MG63 (cell line): ENCODE measurements at places on chromosomes 6 and 20. TPM values are rescaled to one million over a fixed set of nuclear protein-coding genes. Genes with fewer than 3 reads are reported as not detected.

Gene HFE
- total RNA-seq: 7.7 and 9.1 TPM in 2 replicates

Gene BMP7
- total RNA-seq: 4.8 and 10.7 TPM in 2 replicates

- DNase-seq: no peak
These were observed 282.7 kb upstream of the PRDM1 start for GRCh38 chr6:105803442-105803841.

GRCh38 chr20:10178727-10179313 is 39.8 kb upstream of the SNAP25 start:
- DNase-seq: no peak

DNA sequence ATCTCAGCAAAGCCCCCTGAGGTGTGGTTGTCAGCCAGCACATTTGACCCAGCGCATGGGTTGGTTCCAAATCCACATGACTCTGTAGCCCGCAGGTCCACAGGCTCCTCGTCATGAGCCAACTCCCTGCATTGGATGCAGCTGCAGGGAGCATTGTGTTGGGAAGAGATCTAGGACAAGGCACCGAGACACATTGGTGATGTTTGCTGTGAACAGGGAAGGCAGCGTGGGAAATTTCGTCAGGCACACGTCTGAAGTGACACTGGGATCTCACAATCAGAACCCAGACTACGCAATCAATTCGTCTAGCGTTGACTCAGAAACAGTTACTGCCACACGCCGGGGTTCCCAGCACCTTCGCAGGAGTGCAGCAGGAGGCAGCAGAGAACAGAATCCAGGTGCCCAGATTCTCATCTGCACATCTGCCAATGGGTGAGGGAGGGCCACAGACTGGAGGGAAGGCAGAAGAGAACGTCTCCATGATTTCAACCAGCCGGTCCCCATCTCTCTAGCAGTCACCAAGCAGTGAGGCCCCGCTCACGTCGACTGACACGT is 177.0 kb downstream of the TTLL2 start:
- peak; percentile 23 for DNase-seq
